ENCODE measurements at places on chromosomes 1 and 21. TPM values are rescaled to one million over a fixed set of nuclear protein-coding genes. Genes with fewer than 3 reads are reported as not detected.

DNA sequence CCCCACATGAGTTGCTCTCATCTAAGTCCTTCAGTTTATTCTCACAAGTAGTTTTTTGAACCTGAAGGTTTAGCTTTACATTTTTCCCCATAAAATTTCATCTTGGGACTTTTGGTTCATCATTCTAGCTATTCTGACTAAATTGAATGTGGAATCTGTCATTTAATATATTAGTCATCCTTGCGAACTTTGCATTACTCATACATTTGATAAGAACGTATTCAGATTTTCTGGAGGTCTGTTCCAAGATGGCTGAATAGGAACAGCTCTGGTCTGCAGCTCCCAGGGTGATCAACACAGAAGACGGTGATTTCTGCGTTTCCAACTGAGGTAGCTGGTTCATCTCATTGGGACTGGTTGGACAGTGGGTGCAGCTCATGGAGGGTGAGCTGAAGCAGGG is 59.8 kb upstream of the CSF1 start:
- DNase-seq = no peak

- no peak for DNase-seq
Observed at GRCh38 chr1:224014330-224014649, 99.6 kb upstream of the FBXO28 start.

- no peak for DNase-seq
Observed at GRCh38 chr1:3355089-3355488, 99.4 kb upstream of the ARHGEF16 start.

DNA sequence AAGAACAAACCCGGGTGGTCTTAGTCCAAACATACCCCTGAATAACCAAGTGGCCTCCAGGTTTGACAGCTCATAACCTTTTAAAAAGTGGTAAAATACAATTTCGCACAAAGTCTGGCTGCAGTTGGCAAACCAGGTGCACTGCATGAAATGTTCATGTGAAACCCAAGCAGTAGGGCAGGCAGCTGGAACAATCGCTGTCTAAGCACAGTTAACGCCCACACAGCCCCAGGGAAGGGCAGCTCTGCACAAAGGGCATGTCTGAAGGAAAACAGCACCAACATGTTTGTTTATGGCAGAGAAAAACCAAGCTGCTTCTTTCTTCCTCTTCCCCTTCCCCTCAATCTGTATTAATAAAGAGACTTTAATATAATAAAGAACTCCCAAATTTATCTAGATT is 49.5 kb downstream of the KIAA1614 start:
- no peak for DNase-seq

Gene PPIH
- 93.6 TPM for total RNA-seq

GRCh38 chr1:211724687-211725196 is 49.3 kb upstream of the NEK2 start:
- no peak for DNase-seq

DNA sequence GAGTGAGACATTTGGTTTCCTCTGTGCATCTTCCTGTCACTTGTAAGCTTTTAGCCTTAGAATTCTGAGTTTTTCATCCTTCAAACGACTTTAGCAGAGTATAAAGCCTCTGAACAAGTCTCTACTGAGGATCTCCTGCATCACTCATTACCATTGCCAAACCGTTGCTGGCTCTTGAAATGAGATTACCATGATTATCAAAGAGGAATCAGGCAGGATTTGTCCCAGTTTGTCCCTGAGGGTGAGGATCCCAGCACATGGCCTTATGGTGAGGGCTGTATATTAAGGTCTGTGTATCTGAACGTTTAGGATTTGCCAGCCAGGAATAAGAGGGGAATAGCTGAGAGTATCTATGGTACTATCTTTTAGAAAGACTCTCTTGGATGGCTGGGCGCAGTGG is 169.5 kb upstream of the L1TD1 start:
- DNase-seq = no peak

Gene KRTAP6-3
- not detected for total RNA-seq

DNA sequence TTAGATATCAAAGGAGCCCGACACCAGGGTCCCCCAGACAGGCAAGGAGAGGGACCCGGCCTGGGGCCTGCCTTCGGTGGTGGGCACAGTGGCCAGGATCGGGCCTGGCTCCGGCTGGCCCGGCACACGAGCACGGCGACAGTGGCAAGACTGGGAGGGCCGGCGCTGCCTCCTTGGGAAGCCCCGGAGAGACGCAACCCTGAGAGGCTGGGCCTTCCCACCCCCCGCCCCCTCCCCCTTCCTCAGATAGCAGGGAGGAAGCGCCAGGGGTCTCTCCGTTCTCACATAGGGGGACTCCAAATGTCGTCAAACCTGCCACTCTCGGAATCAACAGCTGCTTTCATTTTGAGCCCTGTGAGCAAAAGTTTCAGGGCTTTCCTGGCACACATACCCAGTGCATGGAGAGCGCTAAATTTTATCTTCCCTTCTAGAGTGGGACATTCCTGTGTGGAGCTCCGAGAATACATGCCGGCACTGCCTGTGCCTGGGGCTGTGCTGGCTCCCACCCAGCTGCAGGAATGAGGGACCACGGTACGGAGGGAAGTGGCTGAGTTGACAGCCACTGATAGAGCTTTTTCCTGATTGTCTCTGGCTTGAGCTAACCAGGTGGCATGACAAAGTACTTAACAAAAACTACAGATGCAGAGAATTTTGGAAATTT is 62.4 kb downstream of the CD247 start:
- no peak for DNase-seq

DNA sequence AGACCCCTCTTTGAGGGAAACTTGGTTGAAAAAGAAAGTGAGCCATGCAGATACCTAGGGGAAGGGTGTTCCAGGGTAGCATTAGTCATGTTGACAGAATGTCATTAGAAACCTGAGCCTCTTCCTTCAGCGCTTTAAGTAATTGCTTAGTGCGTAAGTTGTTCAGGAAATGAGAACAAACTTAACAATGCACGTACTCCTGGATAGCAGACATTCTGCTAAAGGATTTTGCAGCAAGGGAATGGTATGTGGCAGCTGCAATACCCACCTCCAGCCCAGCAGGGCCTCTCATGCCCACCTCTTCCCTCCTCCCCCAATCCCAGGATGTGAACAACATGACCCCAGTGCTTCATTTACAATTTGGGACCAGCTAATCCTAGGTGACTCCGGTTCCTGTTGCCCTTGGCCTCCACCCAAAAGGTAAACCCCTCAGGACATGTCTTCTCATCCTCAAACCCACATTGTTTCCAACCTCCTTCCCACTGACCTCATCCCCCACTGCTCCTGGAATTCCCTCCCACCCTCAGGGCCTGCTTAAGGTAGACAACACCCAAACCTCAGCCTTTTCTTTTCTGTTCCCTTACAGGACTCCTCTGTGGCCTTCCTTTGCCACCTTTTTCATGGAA is 98.0 kb upstream of the BCAR3 start:
- DNase-seq = no peak

- no peak for DNase-seq
Observed at GRCh38 chr1:56423716-56424115, 155.6 kb downstream of the PLPP3 start.

GRCh38 chr1:195434566-195435203 is 1173.6 kb downstream of the KCNT2 start:
- no peak for DNase-seq

Gene LCE1F
- not detected for total RNA-seq

Gene GABRD
- not detected for total RNA-seq

DNA sequence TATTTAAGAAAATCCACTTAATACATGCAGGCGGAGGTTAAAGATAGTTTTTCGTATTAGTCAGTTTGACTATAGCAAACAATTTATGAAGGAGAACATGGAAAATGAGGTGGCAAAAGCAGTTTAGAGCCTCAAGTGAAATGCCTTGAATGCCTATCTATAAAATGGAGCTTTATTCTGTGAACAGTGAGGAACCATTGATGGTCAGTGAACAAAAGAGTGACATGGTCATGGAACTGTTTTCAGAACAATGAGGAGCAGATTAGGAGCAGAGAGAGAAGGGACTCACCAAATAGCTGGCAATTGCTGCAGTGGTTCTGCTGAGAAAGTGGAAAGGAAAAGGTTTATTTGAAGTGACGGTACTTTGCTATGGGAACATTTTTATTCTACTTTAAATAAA is 299.8 kb downstream of the DUSP10 start:
- DNase-seq = no peak

Gene PTPRC
- total RNA-seq = 644 TPM

DNA sequence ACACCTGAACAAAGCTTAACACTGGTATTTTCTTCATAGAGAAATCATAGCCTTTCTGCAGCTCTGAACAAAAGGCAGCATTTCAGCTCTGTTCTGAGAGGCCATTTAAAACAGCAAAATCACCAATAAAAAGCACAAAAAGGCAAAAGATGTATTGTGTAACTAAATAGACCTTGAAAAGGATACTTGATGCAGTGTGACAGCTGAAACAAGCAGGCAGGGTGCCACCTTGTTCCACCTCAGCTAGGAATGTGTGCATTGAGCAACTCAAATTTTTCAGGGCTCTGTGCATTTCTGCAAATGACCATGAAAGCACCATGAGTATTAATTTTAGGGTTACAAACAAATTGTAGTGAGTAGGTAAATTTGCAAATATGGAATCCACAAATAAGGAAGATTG is 65.8 kb downstream of the RHOU start:
- DNase-seq = no peak

Gene TIPRL
- total RNA-seq = 82.2 TPM

Gene FCRL2
- total RNA-seq = not detected

Gene OR2G3
- total RNA-seq = not detected

- DNase-seq = no peak
Observed at GRCh38 chr1:48803474-48803873, 26.8 kb upstream of the BEND5 start.

DNA sequence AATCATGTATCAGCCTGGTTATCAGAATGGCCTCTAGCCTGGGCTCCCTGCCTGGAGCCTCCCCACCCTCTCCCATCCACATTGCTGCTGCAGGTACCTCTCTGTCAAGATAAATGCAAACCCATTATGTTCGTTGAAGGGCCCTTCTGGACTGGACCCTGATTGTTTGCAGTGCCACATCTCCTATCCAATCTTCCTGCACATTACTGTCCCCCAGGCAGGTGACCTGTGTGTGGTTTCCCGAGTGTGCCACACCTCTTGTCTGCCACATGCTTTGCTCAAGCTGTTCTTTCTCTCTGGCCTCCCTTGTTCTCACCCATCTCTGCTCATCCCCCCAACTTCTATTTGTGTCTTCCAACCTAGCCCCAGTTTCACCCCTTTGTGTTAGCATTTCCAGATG is 32.4 kb downstream of the IER5 start:
- no peak for DNase-seq

Gene PPCS
- 37.8 TPM for total RNA-seq

- DNase-seq = no peak
Observed at GRCh38 chr1:55305735-55306134, 90.6 kb upstream of the USP24 start.

DNA sequence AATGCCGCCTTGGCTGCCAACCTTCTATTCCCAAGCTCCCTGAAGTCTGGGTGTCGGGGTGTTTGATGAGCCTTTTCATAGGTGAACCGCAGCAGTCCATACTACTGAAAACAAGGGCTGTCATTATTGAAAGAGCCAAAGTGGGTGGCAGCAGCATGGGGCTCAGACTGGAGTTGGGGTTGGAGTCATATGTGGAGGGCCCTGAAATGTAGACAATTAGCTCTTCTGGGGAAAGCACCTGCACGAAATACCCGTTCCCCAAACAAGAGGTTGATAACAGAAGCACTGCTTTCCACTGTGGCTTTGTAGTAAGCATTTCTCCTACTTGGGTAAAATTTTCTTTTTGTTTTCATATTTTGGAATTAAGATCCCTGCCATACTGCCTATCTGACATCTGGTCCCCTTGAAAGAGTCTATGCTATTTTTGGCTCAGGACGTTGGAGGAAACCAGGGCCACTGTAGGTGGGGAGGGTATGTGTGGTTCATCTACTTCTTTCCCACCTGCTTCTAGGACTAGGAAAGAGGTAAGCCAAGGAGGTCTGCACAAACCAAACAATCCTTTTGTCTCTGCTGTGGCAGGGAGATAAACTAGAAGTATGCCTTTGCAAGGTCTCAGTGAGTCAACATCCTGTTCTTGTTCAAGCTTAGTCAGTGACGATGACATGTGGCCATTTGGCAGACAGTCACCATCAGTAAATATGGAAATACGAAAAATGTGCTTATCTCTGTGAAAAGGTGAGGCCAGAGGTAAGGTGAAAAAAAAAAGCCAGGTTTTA is 197.0 kb upstream of the UBE2U start:
- DNase-seq = no peak

DNA sequence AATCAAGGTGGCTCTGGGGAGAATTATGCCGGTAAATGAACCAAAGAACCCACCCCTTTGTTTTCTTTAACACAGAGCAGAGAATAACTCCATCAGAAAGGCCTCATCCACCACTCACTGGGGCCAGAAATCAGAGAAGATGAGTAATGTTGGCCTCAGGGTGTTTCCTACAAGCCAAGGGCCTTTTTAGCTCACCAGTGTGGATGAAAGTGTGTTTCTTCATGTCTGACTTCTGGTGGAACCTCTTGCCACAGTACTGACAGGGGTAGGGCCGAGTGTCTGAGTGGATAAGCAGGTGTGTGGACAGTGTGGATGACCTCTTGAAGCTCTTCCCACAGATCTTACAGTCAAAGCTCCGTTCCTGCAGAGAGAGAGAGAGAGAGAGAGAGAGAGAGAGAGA is 8.3 kb downstream of the GFI1 start:
- peak; percentile 40 for DNase-seq

Gene DENND4B
- total RNA-seq = 132 TPM

DNA sequence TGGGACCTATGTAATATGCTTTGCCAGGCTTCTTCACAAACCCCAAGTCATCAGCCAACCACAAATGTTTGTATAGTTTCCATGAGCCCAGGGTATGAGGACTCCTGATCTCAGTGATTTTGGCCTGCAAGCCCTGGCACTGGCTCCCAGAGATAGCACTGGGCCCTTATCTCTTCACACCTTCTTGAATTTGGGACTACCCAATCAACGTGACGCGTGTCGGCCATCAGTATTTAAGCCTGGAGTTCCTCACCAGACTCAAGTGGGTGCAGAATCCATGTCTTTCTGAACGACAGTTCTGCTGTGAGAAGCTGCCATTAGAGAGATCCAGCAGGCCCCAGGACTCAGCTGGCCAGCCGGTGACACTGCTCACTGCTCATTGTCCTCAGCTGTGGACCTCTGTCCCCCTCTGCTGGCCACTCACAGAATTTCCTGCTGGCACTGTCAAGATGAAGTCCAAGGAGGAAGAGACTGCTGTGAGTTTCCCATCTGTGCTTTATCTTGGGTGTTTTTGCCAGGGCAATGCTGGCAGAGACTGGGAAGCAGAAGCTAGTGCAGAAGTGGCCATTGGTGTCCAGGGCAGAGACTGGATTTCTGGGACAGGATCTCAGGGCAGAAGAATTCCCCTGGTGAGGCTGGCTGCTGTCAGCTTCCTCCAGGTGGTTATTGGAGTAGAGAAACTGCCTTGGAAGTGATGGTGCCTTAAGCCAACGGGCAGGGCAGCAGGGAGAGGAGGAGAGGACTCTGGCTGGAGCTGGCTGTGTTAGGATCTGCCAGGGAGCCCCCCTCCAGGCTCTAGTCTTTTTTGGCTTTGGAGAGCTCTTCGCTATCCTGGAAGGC is 28.4 kb downstream of the TMCC2 start:
- DNase-seq = peak; percentile 79

Data from activated naive CD4-positive, alpha-beta T cell treated with anti-CD3 and anti-CD28 coated beads, Interleukin-2, amount 50 U/mL, for 72 hours (primary cell).